WTC11 (cell line): ENCODE measurements at places on chromosomes 5 and 9. TPM values are rescaled to one million over a fixed set of nuclear protein-coding genes. Genes with fewer than 3 reads are reported as not detected.

The RECK gene
- total RNA-seq: 9.9 to 11.2 TPM (median 10.3 TPM) in 3 replicates

DNA sequence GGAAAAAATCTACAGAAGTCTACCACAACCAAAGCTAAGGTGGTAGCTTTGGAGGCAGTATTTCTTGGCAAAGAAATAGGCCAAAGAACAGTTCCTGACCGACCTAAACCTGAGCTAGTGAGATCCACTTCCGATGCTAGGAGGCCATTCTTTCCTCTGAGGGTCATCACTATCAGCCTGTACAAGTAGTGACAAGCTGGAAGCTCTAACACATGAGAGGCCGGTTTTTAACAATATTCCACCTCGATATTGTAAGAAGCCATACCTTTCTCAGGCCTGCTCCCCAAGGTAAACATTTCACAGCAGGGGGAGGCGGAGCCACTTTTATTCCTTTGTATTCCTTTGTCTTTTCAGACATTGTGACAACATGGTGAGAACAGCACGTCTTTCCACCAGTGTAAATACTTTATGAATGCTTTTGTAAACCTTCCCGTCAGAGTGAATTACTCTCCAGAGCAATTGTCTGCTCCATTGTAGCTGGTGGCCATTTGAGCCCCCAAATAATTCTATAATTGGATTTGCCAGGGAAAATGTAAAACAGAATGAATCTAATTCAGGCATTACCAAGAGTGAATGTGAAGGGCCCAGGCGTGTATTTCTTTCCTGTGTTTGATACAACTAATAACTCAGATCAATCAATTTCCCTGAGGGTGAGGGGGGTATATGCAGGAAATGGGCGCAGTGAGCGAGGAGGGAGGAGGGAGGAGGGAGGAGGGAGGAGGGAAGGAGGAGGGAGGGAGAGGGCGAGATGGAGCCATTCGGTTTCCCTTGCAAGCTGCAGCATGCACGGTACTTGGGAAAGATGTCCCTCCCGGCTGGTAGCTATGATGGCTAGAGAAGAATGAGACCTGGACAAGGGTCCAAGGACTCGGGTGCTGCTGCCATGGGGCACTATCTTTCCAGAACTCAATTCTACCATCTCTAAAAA, 166.6 kb downstream of the CDK5RAP2 start:
- DNase-seq: peak; percentile 26

- DNase-seq: no peak
Measured at GRCh38 chr9:4670591-4670990, 4.3 kb upstream of the SPATA6L start.

The FBP2 gene
- total RNA-seq: not detected in 3 replicates

- no peak for DNase-seq
Measured at GRCh38 chr5:58410441-58410840, 49.4 kb downstream of the PLK2 start.

The GRM6 gene
- total RNA-seq: 0.05 to 0.33 TPM in 2 of 3 replicates, not detected in the other

DNA sequence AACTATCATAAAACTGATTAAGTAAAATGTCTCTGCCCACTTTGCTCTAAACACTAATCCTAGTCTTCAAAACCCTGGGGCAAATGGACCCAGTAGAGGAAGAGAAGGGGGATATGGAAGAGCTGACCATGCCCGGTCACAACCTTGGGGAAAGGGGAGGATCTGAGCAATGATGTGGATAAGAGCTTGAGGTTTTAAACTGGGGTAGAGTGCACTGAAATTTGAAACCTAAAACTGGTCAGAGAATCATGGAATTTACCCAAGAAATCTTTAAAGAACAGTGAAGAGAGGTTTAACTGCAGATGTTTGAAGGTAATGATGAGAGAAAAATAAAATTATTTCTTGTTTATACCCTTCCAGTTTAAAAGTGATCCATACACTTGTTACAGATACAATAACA, 110.8 kb downstream of the MRPS30 start:
- DNase-seq: no peak

- DNase-seq: no peak
Measured at GRCh38 chr5:103410172-103410571, 151.6 kb downstream of the MACIR start.

DNA sequence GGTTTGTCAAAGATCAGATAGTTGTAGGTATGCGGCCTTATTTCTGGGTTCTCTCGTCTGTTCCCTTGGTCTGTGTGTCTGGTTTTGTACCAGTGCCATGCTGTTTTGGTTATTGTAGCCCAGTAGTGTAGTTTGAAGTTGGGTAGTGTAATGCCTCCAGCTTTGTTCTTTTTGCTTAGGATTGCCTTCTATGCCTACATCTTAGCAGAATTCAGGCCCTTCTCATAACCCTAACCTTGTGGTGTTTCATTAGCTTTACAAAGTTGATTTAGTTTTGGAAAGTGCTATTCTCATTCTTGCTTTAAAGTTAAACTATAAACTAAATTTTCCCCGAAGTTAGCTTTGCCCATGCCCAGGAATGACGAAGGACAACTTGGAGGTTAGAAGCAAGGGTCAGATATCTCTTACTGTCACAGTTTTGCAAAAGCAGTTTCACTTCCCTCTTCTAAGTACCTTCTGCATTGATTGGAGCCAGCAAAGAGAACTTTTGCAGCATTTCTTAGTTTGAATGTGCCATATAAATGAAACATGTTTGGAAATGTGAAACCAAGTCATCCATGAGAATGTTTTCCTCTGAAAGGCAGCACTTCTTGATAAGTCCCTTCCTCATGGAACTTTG, 274.3 kb upstream of the DMRT1 start:
- DNase-seq: no peak

The C9 gene
- 0.07 to 0.25 TPM (median 0.21 TPM) in 3 replicates for total RNA-seq

DNA sequence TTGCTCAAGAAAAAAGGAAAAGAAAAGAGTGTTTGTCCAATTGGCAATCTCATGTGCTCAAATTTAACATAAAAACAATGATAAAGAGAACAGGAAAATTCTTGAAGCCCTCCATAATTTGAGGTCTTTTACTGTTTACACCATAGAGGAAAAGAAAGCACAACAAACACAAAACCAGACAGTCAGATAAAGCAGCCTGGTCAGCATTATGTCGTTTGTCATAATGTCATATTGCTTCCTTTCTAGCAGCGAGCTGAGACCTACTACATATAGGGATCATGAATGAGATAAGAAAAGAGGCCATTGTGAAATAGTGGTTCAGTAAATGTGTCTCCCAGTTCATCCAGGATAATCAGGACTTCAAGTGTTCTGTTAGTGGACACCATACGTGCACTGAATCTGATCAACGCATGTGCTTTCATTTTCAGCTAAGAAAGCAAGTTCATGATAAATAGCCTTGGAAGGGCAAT, 64.7 kb upstream of the SELENOP start:
- DNase-seq: no peak

DNA sequence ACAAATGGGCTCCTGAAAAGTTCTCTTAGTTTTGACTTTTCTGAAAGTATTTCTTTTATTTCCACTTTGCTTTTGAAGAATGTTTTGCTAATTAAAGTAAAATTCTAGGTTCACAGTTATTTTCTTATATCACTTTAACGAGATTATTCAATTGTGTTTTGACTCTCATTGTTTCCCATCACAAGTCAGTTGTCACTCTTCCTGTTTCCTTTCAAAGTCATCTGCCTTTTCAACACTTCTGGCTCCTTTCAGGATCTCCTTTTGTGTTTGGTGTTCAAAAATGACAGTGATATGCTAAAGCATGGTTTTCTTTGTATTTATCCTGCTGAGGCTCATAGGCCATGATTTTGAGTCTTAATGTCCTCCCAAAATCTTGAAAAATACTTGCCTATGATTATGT, 235.4 kb upstream of the TAS2R1 start:
- no peak for DNase-seq

DNA sequence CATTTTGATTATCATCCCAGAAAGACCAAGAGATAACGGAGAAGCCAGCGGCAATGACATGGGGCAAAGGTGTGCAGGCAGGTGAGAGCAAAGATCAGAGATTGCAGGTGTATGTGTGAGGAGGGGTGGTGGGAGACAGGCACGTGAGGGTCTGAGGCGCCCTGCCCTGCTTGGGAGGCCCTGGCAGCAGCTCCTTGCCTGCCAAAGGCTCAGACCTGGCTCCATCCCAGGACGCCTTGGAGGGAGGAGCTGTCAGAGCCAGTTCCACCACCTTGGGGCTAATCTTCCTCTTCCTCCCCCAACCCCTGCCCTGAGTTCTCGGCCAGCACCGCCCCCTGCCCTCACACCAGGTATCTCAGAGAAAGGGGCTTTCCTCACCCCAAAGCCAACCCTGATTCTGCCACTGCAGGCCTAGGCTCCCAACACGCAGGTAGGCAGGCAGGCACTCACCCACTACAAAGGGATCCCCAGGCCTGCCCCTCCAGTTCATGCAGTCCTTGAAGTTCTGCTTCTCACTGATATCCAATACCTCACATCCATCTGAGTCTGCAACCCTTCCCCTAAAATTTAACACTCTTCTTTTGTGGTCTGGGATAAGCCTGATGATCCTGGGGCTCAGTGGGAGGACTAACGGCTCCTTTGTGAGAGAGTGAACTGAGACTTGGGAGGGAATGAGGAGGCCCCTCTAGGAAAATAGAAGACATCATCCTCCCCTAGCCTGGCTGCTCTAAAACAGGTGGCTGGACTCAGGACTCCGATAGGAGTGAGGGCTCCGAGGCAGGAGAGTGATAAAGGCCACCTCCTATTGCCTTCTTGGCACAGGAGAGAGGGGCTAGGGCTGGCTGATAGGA, 1.8 kb downstream of the AQP3 start:
- no peak for DNase-seq

The IFNA2 gene
- total RNA-seq: not detected in 3 replicates

- DNase-seq: no peak
Measured at GRCh38 chr5:181219262-181220177, 3.6 kb upstream of the TRIM41 start.

GRCh38 chr9:134055981-134056461, 11.8 kb downstream of the BRD3 start:
- DNase-seq: no peak

GRCh38 chr9:1156794-1157550, 106.8 kb downstream of the DMRT2 start:
- no peak for DNase-seq

GRCh38 chr9:14515049-14515448, 178.2 kb downstream of the ZDHHC21 start:
- DNase-seq: no peak

- no peak for DNase-seq
Measured at GRCh38 chr5:123807177-123807945, 295.4 kb downstream of the CSNK1G3 start.

The EIF4E1B gene
- total RNA-seq: 0.74 to 1.3 TPM (median 1.1 TPM) in 3 replicates
